ENCODE measurements at places on chromosomes 16 and 17.
A peak's percentile ranks its signal among the peaks of the same experiment; 100 is the strongest.

GRCh38 chr17:57723427-57724025 lies 21.6 kb downstream of the CCDC182 start:
- DNase-seq = no peak

- DNase-seq = no peak
Measured at GRCh38 chr17:68570526-68570925, 30.6 kb downstream of the FAM20A start.

DNA sequence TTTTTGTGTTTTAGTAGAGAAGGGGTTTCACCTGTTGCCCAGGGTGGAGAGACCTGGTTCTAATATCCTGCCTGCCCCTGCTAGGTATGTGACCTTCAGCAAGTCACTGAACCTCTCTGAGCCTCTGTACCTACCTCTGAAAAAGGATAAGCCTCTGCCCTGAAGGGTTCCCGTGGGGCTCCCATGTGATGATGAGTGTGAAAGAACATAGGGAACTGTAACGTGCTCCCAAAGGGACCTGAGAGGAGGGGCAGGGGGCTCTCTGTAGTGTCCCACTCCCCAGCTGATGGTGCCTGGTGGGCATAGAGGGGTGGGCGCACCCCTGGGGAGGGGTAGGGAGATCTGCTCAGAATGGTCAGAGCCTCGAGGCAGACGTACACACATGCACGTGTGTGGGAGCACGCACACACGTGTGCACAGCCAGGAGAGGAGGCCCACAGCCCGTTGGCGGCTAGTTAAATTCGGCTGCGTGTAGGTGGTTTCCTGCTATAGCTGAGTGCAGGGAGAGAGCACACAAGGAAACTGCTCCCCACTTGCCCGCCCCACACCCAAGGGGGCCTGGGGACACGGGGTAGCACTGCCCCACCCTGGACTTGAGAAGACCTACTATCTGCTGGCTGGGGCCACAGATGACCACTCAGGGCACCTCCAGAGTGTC lies 6.7 kb downstream of the KCNH4 start:
- no peak for DNase-seq

DNA sequence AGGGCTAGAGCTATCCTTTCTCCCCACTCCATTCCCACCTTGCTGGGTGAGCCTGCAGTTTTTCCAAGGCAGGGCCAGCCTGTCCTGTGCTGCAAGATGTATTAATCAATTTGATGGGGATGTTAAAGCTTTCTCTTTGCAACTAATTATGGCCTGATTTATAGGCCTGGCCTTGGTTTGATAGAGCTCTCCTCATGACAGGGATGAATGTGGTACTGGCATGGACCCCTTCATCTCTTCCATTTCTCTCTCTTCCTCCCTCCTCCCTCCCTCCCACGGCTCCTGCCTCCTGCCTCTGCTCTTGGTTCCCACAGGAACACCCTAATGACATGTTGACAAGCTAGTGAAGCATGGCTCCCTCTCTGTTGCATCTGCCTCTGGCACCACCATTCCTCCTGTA lies 47.2 kb upstream of the SKAP1 start:
- DNase-seq = no peak

DNA sequence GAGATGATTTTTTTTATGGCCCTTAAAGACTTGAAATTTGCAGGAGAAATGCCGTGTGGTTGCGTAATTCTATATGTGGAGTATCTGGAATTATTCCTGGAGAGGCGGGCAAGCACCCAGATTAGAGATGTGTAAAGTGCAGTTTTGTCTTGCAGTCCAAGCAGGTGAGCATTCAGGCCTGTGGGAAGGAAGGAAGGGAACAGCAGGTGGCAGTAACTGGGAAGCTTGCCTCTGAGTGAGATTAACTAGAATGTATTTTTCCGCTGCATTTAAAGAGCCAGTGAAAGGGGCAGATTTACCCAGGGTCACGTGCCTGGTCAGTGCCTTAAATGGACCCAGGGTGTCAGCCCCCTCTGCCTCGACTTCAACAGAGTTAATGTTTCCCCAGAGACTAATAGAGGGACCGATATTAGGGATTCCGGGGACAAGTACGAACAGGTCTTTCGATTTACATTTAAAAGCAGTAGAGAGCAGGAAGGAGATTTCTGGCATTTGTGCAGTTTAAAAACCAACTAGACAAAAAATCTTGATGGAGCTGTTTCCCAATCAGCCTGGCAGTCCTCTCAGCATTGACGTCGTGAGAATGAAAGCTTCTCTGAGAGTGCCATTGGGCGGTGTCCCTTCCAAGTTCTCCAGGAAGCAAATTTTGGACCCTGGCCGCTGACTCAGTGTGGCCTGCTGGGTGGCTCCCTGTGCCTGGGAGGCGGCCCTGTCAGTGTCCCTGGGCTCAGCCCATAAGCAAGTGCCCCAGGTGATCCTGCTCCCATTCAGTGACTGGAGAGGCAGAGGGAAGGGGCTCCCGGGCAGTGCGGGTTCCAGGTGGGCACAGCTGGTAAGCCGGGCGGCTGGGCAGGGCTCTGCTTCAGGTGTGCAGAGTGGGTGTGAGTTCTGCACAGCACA lies 38.2 kb downstream of the KSR1 start:
- DNase-seq = no peak

DNA sequence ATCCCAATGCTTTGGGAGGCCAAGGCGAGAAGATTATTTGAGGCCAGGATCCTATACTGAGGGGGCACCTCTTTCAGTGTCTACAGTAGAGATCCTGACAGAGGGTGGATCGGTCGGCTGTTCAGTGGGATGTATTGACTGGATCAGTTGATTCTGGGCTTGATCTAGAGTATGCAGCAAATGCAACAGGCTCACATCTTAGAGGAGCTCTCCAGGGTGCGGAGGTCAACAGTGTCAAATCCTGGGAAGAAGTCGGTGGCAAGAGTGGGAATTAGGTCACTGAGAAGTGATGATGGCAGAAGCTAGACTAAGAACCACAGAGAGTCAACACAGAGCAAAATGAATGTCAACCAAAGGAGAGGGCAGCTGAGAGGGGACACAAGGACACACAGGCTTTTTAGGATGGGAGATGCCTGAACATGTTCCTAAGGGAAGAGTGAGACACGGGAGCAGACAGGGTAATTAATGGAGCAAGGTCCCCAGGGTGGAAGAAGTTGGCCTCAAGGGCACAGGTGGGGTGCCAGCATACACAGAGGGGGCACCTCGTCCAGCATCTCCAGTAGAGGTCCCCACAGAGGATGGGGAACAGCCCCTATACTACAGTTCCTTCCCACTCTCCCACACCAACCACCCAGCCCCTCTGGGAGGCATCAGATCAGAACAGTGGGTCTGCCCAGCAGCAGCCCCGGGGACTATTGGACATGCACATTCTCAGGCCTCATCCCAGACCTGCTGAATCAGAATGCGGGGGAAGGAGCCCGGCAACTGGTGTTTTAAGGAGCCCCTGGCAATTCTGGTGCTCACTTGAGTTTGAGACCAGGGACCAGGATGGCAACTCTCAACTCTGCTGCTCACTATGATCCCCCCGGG lies 10.0 kb upstream of the CYTH1 start:
- no peak for DNase-seq

DNA sequence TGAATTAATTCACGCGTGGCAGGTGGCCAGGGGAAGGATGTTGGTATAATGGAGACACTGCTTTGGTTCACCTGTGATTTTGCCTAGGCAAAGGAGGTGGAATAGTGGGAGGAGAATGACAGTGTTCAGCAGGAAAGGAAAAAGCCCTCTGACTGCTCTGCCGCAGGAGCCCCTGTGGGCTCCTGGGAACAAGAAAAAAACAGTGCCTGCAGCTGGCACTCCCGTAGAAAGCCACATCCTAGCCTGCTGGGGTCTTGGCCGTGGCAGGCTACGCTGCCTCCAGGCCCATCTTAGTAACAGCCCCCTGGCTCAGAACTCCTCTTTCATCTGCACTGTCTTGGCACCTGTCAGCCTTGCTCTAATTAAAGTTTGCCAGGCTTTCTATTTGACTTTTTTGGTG lies 20.6 kb downstream of the ADORA2B start:
- no peak for DNase-seq

DNA sequence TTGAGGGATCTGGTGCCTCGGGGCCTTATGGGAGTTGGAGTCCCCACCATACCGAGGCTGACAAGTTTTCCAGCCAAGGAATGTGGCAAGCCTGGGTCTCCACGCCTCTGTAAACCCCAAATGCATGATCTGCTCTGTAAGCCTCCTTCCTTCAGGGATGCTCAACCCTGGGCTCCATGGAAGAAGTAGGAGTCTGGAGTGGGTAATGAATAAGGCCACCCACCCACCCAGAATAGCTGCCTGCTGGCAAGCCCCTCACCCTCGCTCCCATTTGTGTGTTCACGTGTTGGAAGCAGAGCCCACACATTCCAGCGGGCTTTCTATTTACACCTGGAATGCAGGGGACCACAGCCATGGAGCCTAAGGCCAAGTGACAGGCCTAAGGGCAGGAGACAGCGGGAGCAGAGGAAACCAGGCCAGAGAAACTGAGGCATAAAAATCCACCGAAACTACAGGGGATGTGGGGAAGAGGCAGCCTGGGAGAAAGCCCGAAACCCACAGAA lies 4.4 kb downstream of the DLG4 start:
- peak; percentile 91 for DNase-seq

DNA sequence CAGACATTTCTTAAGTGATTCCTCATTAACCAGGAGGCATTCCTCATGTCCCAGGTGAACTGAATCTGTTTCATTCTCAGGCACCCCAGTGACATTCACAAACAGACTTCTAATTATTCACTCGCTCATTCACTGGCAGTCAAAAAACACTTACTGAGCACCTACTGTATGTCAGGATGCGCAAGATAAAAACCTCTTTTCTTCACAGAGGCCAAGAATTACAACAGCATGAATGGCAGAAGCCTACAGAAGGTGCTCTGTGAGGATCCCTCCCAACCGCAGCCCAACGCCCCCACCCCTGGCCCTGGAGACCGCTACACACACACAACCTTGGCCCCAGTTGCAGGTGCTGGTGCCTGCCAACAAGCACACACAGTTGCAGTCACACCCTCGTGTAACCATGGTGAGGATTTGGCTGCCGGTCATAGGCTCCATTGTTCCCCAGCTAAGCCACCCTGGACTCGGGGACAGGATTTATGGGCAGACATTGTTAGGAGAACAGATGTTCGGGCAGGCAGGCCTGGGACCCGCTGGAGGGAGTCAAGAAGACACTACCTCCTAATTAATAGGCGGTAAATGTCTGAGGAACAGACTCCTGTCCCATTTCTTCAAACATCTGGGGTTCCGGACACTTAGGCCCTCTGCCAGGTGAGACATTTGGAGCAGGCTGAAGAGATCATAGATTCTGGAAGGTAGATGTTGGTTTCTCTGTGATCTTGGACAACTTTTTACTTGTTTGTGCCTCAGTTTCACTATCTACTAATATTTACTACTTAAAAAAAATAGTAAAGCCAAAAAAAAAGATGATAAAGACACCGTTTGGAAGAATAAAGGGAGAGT lies 43.2 kb downstream of the CUEDC1 start:
- no peak for DNase-seq

GRCh38 chr16:30603945-30604315 lies 6.3 kb downstream of the ZNF689 start:
- no peak for DNase-seq

GRCh38 chr16:8964462-8964861 lies 756 bp upstream of the USP7 start:
- no peak for DNase-seq

GRCh38 chr17:41428591-41429291 lies 4.4 kb upstream of the KRT37 start:
- no peak for DNase-seq

DNA sequence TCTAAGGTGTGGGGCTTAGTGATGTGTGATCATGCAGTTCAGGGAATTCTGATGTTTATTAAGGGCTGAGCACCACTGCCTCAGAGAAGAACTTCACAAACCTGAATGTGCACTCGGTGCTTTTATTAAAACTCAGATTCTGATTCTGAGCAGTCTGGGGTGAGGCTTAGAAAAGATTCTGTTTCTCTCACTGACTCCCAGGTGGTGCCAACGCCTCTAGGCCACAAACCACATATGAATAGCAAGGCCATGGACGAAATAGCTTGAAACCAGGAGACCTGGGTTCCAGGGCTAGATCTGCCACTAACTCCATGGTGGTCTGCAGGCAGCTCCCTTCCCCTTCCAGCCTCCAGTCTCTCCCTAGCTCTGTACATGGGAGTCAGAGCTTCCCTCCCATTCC lies 169.1 kb downstream of the HS3ST3B1 start:
- no peak for DNase-seq

- peak; percentile 62 for DNase-seq
Measured at GRCh38 chr16:77660311-77660710, 62.0 kb upstream of the NUDT7 start.

GRCh38 chr16:53643474-53643873 lies 60.2 kb downstream of the RPGRIP1L start:
- no peak for DNase-seq

Data from kidney capillary endothelial cell (primary cell).